Activated naive CD8-positive, alpha-beta T cell treated with anti-CD3 and anti-CD28 coated beads, Interleukin-2, amount 50 U/mL, for 16 hours (primary cell): ENCODE measurements at places on chromosomes 16 and 17.
A peak's percentile ranks its signal among the peaks of the same experiment; 100 is the strongest.

DNA sequence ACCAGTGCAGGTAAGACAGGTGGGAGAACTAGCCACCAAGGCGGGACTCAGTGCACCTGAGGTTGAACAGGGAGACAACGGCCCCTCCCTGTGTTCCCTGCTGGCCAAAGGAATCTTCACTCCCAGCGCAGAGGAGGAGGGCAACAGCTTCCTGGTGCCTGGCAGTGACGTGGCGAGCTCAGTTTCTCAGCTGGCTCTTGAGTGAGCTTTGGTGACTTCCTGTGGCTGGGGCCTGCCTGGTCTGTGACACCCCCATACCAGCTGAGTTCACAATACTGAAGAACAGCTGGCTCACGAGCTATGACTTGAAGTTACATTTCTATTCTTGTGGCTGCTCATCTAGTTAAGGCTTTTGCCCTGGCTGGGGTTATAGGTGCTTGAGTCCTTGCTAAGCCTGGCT lies 26.1 kb downstream of the WNT9B start:
- DNase-seq, result no peak

- DNase-seq, result no peak
Measured at GRCh38 chr17:80071116-80071841, 30.1 kb upstream of the GAA start.

DNA sequence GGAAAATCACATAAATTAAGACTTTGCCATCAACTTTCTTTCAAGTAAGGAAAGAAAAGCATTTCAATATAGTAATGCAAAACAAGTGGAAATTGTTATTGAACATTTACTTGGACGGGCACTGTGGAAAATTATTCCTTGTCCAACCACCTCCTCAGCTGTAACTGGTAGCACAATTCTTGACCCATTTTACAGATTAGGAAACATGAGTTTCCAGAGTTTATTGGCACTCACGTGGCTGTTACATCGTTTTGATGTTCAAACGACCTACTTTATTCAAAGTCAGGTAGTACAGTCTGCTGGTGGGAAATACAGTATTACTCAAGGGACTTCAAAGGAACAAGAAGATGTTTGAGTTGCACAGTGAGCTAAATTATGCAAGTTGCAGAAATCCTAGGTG lies 866 bp upstream of the PCTP start:
- no peak for DNase-seq

DNA sequence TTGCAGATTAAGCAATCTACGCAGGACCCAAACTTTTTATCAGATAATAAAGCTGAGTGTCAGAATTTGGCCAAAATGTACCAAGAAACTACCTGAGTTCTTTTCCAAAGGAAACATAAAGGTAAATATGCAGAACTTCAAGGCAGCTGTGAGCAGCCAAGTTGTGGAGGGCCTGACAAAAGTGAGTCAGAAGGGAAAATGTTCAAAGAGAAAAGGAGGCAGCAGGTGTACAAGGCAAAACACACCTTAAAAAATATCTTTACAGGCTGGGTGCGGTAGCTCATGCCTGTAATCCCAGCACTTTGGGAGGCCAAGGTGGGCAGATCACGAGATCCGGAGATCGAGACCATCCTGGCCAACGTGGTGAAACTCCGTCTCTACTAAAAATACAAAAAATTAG lies 7.0 kb upstream of the KANSL1 start:
- no peak for DNase-seq

- DNase-seq, result no peak
Measured at GRCh38 chr17:73549841-73550430, 94.3 kb downstream of the SDK2 start.

DNA sequence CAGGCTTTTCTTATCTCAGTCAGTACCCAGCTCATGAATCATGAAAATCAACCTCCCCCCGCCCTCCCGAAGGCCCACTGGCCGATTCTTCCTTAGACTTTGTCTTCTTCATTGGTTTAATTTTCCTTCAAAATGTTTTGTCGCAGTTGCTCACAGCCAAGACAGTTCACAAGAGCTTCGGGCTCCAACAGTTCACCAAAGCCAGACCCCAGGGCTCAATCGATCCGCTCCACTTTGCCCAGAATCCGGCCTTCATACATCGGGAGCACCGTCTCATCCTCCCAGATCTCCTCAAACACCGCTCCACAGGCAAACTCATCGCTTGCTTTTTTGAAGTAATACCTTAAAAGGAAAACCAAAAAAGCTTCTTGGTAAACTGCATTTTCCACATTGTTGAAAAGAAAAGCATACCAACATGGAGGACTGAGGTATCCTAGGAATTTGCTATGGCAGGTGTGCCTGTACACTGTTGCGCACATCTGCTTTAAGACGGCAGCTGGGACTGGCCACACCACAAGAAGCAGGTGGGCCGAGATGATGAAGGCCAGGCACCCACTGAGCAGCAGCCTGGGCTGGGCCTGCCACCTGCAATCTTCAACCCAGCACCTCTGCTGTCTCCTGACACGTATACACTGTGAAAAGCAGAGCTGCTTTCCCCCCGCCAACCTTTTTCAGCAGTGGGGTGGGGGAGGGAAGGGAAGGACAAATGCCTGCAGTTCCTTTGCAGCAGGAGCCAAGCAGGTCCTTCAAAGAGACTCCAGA lies 31.5 kb downstream of the AXIN2 start:
- no peak for DNase-seq

DNA sequence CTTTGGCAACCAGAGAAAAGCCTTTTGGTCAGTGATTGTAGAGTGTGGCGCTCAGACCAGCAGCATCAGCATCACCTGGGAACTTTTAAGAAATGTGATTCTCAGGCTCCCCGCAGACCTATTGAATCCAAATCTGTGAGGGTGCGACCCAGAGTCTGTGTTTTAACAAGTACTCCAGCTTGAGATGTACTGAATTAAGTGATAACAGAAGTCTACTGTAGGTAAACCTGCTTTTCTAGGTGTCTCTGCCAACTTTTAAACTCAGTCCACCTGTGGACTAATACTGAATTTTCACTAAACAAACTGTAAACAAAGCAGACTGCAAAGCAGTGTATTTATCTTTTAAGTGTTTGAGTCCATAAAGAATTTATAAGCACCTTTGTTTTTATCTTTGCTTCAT lies 43.6 kb downstream of the NUP93 start:
- no peak for DNase-seq

- DNase-seq, result no peak
Measured at GRCh38 chr17:12089809-12090384, 69.2 kb downstream of the MAP2K4 start.

- DNase-seq, result no peak
Measured at GRCh38 chr17:2822358-2822757, 26.1 kb downstream of the RAP1GAP2 start.

- DNase-seq, result no peak
Measured at GRCh38 chr17:73772107-73772705, 128.0 kb upstream of the SDK2 start.

- DNase-seq, result peak; percentile 13
Measured at GRCh38 chr17:57256708-57257112, 387 bp downstream of the MSI2 start.

DNA sequence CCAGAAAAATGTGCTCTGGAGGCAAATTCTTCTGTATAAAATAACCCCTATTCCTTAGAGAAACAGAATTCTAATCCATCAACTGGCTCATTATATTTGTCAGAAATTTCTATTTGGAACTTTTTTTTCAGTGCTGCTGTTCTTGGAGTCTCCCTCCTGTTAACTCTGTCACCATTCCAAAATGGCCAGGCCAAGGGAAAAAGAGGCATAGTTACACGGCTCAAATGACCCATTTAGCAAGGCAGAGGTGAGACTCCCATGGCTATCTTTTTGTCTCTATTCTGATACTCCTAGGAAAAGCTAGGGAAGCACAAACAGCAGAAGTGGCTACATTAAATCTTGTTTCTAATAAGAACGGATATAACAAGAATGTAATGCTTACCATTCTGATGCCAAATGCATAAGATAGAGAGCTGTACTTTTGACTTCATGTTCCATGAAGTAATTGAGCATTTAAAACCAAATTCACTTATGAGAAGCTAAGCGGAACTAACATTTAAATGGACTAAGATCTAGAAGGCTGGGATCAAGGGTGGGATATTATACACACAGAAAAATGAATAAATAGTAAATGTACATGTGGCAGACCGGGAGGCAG lies 64.4 kb upstream of the CORO6 start:
- DNase-seq, result no peak

DNA sequence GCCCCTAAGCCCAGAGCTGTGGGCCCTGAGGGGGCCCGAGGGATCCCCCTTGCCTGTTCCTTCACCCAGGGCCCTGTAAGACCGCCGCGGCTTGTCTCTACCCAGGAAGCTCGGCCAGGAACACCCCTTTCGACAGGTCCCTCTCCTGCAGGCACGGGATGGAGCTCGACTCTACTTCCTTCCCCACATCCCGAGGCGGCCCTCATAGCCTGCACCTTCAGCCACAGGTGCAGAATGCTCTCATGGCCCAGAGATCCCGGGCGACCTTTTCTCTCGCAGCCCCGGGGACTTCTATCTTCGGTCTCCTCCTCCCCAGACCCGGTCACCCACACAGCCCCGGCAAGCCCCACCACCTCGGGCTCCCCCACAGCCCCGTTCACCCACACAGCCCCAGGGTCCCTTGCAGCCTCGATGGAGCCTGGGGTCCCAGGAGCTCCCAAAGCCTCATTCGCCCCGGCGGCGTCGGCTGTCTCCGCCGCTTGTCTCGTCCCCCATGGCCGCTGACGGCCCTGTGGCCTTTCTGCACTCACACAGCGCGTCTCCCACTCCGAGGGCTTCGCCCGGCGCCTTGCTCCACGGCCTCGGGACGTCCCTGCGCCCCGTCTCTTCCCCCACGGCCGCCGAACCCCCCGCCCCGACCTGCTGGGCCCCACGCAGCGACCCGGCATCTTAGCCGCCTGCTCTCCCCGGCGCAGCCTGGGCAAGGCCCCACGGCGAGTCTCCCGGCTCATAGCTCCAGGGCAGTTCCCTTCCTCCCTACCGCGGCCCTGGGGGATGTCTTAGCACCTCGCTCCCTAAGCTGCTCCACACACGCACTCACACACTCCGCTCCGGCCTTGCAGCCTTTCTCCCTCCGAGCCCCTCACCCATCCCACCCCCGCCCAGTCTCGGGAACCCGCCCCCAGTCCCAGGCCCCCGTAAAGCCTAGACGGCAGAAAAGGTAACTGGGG lies 650 bp downstream of the KIAA0753 start:
- no peak for DNase-seq

DNA sequence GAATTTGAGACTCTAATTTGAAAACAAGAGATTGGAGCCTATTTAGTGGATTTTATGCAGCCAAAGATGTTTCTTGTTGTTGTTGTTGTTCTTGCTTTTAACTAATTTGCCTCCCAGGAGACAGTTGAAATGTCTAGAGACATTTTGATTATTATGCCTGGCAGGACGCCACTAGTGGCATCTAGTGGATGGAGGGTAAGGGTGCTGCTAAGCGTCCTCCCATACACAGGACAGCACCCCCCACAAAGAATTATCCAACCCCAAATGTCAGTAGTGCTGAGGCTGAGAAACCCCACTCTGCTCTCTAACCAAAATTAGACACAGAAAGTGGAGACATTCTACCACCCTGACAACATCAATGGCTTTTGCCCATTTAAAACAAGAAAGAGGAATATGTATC lies 15.4 kb upstream of the HSBP1 start:
- DNase-seq, result no peak

- no peak for DNase-seq
Measured at GRCh38 chr16:12900156-12900555, 1.2 kb upstream of the SHISA9 start.

DNA sequence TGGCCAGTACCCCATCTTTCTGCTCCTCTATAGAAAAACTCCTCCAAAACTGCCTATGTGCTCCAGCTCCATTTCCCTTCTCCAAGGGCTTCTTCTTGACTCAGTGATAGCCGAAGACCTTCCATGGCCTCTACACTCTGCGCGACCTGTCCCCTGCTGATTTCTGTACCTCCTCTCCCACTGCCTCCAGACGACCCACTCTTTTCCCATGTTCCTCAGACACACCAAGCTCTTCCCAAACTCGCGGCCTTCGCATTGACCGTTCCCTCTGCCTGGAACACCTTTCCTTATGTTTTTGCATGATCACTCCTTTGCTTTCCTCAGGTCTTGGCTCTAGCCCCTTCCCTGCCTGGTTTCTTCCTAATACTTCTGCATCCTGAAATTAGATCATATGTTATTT lies 255.6 kb upstream of the SDK2 start:
- DNase-seq, result no peak

DNA sequence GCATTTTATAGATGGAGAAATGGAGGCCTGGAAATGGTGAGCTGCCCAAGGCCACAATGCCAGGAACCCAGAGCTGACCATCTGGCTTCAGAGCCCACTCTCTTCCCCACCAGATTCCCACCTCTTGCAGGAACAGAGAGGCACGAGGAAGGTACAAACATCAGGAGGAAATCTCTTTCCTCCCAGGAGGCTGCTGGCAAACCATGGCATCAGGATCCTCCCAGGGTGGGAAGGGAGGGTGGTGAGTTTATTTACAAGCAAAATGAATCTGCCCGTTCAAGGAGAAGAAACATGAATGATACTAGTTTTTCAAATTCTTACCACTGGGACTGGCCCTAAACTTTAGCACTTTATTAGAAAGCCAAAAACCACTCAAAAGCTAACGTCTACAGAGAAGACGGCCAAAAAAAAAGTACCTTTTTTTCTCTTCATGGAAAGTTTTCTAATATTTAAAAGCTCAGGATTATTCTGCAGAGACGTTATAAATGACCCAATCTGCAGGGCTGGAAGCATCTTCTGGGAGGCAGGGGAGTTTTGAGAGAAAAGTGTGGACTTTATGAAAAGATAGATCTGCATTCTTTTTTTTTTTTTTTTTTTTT lies 79.1 kb downstream of the NXN start:
- DNase-seq, result no peak

- DNase-seq, result no peak
Measured at GRCh38 chr17:80696964-80697363, 152.3 kb downstream of the RPTOR start.

DNA sequence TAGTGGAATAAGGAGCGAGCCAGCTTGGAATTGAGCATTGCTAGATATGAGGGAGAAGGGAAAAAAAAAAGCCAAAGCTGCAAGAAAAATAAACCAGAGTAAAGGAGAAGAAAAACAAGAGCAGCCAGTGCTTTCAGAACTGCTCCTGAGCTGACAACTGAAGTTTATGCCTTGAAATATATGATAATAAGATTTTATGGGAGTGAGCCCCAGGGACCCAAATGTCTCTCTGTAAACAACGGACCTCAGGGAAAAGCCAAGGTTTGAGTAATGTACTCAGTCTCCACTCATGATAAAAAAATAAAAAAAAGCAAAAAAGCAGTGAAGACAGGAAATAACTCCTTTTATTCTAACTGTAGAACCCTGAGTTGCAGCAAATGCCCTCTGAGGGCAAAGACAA lies 132.6 kb downstream of the SNX11 start:
- DNase-seq, result no peak

- no peak for DNase-seq
Measured at GRCh38 chr17:57866319-57866718, 16.5 kb upstream of the MRPS23 start.

DNA sequence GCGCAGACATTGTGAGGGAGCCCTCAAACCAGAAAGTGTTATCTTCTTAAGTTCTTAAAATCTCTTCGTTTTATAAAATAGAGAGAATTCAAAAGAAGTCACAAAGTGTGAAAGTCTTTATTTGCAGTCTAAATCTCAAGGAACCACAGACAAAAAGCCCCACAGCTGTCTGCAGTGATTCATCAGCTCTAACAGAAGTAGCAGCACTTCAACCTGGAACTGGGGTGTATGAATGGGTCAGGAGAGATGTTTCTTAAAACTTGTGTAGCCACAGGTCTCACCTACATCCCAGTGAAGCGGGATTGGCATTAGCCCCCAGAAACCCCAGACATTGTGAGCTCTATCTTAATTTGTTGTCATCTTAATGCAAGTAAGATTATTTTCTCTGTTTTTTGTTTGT lies 61.1 kb downstream of the CDYL2 start:
- no peak for DNase-seq

GRCh38 chr16:67917852-67918236 lies 13.8 kb downstream of the CTRL start:
- DNase-seq, result no peak

- no peak for DNase-seq
Measured at GRCh38 chr17:18042983-18043382, 3.8 kb downstream of the GID4 start.
